Chondrocyte (in vitro differentiated cells): ENCODE measurements at places on chromosomes 2 and 18.

DNA sequence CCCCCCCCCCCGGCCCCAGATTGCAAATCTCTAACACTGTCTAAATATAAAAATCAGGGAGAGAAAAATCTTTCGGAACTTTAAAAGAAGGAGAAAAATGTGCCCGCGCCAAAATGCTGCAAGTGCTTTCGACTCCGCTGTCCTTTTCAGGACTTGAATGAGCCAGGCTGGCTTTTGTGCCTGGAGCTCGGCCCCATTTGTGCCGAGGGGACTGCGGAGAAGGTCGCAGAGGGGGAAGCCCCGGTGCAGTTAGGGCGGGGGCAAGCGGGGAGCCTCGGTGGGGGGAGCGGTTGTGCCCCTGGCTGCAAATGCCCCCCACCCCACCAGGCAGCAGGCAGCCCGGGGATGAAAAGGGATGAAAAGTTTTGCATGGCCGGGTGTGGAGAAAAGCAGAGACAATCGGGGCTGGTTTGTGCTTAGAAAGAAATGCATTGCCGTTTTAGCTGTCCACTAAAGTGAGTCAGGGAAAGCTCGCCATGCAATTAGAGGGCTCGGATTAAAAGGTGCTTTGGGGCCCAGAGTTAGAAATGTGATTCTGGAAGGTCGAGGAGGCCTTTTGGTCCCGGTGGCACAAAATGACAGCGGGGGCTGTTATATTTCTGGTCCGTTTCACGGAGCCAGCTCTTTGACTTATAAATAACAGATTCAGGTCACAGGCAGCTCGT is 1.6 kb downstream of the INHBB start:
- DNase-seq: no peak

DNA sequence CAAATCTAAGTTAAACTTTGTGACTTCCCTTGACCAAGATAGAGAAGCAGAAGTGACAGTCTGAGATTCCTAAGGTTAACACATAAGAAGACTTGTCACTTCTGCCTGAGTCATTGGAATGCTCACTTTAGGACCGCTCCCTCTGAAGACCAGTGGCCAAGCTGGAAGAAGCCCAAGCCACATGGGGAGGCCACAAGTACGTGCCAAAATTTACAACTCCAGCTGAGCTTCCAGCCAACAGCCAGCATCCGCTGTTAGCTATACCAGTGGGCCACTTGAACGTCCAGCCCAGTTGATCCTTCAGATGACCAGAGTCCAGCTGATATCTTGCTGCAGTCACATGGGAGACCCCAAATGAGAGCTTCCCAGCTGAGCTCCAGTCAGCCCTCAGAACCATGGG is 18.1 kb upstream of the ANTXR1 start:
- DNase-seq: no peak

DNA sequence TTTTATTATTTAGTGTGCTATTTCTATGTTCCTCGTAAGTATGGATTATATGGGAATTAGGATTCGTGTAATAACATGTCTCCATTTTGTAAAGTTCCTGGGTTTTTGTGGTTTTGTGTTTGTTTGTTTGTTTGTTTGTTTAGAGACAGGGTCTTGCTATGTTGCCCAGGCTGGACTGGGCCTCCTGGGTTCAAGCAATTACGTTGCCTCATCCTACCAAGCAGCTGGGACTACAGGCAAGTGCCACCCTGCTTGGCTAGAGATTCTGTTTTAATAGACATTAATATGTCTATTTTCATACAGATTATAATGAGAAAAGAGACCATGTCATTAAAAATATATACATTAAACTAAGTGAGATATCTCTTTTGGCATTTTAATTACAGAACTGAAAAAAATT is 35.2 kb upstream of the OTX1 start:
- DNase-seq: no peak

GRCh38 chr2:126662621-126663020 is 6.7 kb downstream of the GYPC start:
- no peak for DNase-seq
